Kidney epithelial cell (primary cell): ENCODE measurements at places on chromosomes 3 and 15. TPM values are rescaled to one million over a fixed set of nuclear protein-coding genes. Genes with fewer than 3 reads are reported as not detected.

- no peak for DNase-seq
These were observed 42.1 kb downstream of the FBLN2 start for GRCh38 chr3:13590841-13591520.

- DNase-seq: no peak
These were observed 86.6 kb upstream of the ADAMTSL3 start for GRCh38 chr15:83567318-83567717.

- DNase-seq: no peak
These were observed 711.0 kb downstream of the MECOM start for GRCh38 chr3:168952551-168952950.

DNA sequence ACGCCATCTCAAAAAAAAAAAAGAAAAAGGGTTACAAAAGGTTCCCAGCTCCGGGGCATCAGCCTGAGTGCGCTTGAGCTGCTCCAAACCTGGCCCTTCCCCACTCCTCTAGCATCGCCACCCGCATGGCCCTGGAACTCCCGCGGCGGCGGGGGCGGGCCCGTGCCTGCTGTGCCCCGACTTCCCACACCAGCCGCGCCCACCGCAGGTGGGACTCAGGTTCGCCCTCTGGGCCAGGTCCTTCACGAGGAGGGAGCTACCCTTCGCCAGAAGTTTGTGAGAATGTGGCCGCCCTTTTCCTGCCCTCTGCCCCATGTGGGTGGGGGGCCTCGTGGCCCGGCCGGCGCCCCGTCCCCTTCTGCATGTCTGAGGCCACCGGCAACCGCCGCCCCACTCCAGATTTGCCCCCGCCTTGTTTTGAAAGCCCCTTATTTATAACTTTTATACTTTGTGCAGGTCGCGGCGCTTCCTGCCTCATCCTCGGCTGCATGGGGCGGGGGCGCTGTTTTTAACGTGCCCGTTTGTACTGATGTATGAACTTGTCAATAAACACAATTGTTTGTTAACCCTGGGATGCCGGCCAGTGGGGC, 507 bp upstream of the JMJD7 start:
- DNase-seq: no peak

IL12A gene
- total RNA-seq: 0.75 and 2.3 TPM in 2 replicates

SNAPC5 gene
- total RNA-seq: 10.1 and 26.2 TPM in 2 replicates

SNX22 gene
- 0.14 and 1.0 TPM in 2 replicates for total RNA-seq
